NCI-H524 treated with DMSO at 0.1 percent for 48 hours (cell line): ENCODE measurements at places on chromosomes 16 and 17.

DNA sequence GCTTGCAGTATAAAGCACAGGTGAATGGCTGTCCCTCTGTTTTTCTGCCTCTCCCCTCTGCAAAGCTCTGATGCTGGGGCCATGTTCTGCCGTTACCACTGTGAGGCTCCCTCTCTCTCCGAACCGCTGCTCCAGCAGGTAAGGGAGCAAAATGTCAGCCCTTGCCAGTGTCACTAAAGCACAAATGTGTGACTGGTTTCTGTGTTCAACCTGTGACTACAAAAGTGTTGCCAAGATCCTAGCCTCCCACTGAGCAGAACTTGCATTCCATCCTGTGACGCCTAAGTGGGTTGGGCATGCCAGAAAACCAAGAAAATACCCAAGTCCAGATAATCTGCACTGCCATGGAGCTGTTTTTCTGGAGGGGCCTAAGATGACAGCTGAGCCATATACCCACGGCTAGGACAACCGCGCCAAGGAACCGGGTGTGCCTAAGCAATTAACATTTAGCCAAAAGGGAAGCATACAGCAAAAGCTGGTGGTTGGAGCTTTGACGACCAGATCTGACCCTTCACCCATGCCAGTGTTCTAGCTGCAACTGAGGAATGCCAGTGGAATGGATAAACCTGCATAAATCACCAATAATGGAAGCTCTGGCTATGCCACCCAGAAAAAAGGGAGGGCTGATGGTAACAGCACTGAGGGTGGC lies 35.0 kb downstream of the PSME3IP1 start:
- DNase-seq, result no peak

GRCh38 chr17:8052256-8053252 lies 13.7 kb downstream of the ALOX15B start:
- DNase-seq, result no peak

DNA sequence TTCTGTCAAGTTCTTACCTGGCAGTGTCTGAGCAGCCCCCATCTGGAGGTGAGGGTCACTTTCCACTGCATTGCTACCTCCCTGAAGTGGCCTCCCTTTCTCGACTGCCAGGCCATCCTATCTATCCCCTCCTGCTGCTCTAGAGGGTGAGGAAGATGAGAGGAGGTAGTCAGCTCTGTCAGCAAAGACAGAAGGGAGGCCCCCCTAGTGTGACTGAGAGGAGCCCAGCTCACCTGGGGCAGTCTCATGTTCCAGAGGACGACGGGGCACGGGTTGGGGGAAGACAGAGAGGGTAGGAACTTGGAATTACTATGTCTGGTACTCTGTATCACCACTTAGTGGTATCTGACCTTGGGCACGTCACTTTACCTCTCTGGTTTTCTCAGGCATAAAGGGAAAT lies 22.0 kb downstream of the MYO19 start:
- no peak for DNase-seq

GRCh38 chr17:5541610-5542202 lies 42.6 kb downstream of the NLRP1 start:
- DNase-seq, result no peak

- DNase-seq, result no peak
Observed at GRCh38 chr16:4661661-4662060, 31.7 kb upstream of the NUDT16L1 start.

- no peak for DNase-seq
Observed at GRCh38 chr16:77555791-77556190, 121.0 kb upstream of the ADAMTS18 start.

GRCh38 chr17:219696-220095 lies 38.2 kb upstream of the DOC2B start:
- DNase-seq, result no peak

DNA sequence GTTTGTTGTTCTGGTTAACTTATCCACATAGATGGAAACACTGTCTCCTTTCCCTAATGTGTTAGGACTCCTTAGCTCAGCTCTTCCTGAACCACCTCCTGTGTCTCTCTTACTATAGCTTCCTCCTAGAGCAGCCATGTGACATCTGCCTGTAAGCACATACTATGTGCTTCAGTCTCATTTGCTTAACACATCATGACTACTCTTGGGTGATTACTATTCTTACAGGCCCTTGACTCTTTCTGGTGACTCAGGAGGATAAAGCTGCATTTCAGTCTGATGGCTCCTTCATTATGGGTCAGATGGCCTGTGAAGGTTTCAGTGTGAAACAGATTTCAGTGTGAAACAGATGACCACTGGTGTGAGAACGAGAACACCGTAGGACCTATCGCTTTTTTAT lies 320 bp upstream of the KRTAP4-2 start:
- DNase-seq, result no peak

GRCh38 chr17:44108440-44109311 lies 14.8 kb downstream of the HDAC5 start:
- peak; percentile 62 for DNase-seq

- DNase-seq, result no peak
Observed at GRCh38 chr17:60602385-60602742, 2.4 kb downstream of the PPM1D start.

DNA sequence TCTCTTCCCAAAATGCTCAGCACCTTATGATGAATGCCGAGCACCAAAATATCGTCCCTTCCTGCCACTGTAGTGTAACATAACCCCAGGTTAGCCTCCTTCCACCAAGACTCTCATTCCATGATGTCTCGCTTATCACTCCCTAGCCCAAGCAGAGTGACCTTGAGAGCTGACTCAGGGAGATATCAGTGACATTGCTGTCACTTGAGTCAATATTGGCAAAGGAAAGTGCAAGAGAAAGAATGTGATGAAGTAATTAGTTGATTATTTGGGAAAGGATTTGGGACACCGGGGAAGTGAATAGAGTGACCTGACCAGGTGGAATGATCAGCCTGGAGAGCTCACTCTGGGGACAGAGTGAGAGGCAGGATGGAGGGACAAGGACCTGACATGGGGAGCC lies 2.6 kb upstream of the ANKFN1 start:
- no peak for DNase-seq

- no peak for DNase-seq
Observed at GRCh38 chr16:67301080-67301782, 21.9 kb downstream of the PLEKHG4 start.

- no peak for DNase-seq
Observed at GRCh38 chr17:50467855-50468303, 801 bp downstream of the CHAD start.

GRCh38 chr16:12377497-12377896 lies 401.0 kb downstream of the SNX29 start:
- no peak for DNase-seq

DNA sequence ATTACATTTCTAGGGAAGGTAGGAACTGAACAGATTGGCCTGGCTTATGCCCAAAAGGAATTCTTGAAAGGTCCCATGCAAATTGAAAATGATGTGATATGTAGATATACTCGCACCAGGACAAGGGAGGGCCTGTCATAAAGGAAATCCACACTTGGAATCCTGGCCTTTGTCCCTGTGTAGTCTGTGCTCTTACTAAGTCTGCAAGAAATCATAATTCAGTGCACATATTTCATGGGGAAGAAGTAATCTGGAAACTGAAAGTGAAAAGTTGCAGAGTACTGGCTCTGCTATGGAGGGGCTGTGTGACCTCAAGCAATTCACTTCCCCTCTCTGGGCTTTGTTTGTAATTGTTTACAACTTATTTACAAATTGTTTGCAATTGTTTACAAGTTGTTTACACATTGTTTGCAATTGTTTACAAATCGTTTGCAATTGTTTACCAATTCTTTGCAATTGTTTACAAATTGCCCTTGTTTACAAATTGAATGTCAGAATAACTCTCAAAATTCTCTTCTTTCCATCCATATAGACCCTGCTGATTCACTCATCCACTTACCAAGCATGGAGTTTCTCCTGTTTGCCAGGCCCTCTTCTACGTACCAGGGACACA lies 12.9 kb downstream of the SCNN1G start:
- DNase-seq, result no peak

- DNase-seq, result no peak
Observed at GRCh38 chr16:8831450-8831849, 33.8 kb downstream of the PMM2 start.

DNA sequence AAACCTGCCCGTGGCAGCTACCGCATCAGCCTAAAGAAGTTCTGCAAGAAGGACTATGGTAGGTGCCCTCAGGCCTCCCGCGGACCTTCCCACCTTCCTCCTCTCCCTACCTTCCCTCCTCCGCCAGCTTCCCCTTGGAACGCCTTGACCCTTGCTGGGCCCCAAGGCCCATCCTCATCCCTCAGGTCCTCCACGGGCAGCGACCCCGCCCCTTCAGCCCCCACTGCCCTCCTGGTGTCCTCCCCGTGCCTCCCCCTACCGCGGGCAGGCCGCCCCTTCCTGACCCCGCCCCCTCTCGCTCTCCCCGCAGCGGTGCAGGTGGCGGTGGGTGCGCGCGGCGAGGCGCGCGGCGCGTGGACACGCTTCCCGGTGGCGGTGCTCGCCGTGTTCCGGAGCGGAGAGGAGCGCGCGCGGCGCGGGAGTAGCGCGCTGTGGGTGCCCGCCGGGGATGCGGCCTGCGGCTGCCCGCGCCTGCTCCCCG lies 1.4 kb upstream of the TBC1D24 start:
- DNase-seq, result no peak

DNA sequence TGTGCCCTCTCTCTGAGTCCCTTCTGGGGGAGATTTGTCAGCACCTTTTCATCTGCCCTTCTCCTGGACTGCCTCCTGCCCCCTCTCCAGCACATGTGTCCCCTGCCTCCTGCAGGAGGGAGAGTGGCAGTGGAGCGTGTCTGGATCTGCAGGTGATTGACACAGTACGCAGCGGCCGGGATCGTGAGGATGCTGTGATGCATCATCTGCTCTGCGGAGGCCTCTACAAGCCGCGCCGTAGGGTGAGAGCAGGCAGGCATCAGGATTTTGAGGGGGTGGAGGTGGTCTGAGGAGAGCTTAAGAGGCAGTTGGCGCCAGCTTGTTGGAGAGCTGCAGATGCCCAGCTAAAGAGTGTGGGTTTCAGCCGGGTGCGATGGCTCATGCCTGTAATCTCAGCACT lies 10.9 kb downstream of the SLC9A5 start:
- DNase-seq, result peak; percentile 80
